ENCODE measurements at places on chromosomes 2 and 18.

DNA sequence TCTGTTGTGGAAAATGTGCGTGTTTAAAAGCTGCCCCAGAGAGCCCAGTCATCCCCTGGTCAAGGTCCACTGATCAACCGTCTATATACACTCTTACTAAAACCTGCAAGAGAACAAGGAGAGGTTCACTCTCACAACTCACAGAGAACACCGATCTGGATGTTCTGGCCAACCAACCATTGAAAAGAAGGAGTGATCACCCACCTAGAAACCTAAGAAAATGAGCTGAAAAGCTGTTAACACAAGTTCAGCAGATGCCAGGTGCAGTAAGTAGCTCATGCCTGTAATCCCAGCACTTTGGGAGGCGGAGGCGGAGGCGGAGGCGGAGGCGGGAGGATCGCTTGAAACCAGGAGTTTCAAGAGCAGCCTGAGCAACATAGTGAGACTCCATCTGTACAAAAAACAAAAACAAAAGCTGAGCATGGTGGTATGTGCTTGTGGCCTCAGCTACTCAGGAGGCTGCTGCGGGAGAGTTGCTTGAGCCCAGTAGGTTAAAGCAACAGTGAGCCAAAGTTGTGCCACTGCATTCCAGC is 14.5 kb downstream of the ATG16L1 start:
- H3K27ac ChIP-seq: peak overlapping the region; percentile 84
- no peak for DNase-seq
- no peak overlapping the region for H3K4me3 ChIP-seq
- H3K4me1 ChIP-seq: peaks cover 69% of the 10 kb centered on the region
- peaks cover 79% of the 10 kb centered on the region for H3K36me3 ChIP-seq

- H3K4me1 ChIP-seq: peaks cover 48% of the 10 kb centered on the region
- H3K27ac ChIP-seq: peak overlapping the region; percentile 80
- DNase-seq: no peak
- H3K27me3 ChIP-seq: no peaks in the 10 kb centered on the region
Measured at GRCh38 chr2:68811364-68811763, 59.8 kb downstream of the BMP10 start.

- H3K27me3 ChIP-seq: no peaks in the 10 kb centered on the region
- H3K4me1 ChIP-seq: no peaks in the 10 kb centered on the region
- no peaks in the 10 kb centered on the region for H3K36me3 ChIP-seq
Measured at GRCh38 chr18:66168685-66169235, 417.9 kb downstream of the CDH7 start.

GRCh38 chr2:102080451-102081242 is 61.9 kb upstream of the IL1R1 start:
- peak overlapping the region; percentile 15 for H3K27ac ChIP-seq
- H3K36me3 ChIP-seq: peaks cover 10% of the 10 kb centered on the region
- H3K27me3 ChIP-seq: no peaks in the 10 kb centered on the region
- no peak for DNase-seq

GRCh38 chr18:63590373-63590772 is 3.2 kb downstream of the SERPINB13 start:
- no peak overlapping the region for H3K4me3 ChIP-seq
- no peak for DNase-seq
- H3K36me3 ChIP-seq: no peaks in the 10 kb centered on the region
- no peaks in the 10 kb centered on the region for H3K4me1 ChIP-seq

DNA sequence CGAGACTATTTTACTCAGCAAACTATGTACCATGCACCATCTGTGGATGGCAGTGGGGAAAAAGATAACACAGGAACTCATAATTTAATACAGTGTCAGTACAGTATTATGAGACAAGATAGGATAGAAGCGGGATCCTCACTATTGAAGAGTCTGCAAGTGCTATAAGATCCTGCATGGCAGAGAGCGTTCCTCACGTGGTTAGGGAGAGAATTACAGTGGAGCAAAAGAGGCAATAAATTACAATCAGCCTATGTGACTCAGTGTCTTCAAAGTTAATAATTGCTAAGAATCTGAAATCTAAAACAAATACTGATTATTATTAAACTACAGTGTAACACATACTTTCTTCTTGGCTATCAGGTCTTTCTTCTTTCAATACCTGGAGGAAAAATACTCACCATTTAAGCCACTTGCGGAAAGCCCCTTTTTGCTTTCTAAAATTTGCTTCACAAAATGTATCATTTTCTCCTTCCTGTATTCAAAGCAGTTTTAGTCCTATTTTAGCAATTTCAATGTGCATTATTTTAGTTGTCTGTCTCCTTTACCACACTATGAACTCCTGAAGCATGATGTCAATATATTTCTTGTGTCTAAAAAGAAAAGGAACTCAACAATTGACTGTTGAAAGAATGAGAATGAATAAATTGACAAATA is 342.9 kb downstream of the SPAG16 start:
- H3K36me3 ChIP-seq: no peaks in the 10 kb centered on the region
- H3K4me3 ChIP-seq: no peak overlapping the region
- no peaks in the 10 kb centered on the region for H3K27me3 ChIP-seq
- no peak overlapping the region for H3K27ac ChIP-seq

DNA sequence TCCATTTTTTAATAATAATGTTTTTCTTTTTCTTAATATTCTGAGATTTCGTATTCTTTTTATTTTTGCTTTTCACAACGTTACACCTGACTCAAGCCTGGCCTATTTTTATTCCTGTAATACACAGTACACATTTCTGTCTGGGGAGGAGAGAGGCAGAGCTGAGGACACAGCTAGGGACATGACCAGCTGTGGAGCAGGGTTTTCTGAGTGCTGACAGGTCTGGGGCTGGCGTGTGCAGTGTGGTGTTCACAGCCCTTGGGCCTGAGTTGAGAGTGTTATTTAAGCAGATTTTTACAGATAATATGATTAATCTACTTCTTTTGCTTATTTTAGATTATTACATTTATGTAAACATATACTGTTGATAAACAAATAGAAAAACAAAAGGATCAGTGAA is 55.9 kb downstream of the ZAP70 start:
- no peak overlapping the region for H3K27ac ChIP-seq
- H3K27me3 ChIP-seq: no peaks in the 10 kb centered on the region
- H3K4me1 ChIP-seq: peaks cover 2% of the 10 kb centered on the region
- no peak for DNase-seq

GRCh38 chr2:160356485-160356884 is 137.1 kb downstream of the RBMS1 start:
- no peak for DNase-seq
- no peak overlapping the region for H3K27ac ChIP-seq
- H3K36me3 ChIP-seq: peaks cover 8% of the 10 kb centered on the region
- H3K4me1 ChIP-seq: peaks cover 56% of the 10 kb centered on the region
- H3K4me3 ChIP-seq: no peak overlapping the region

GRCh38 chr2:219228041-219228910 is 1.2 kb downstream of the ATG9A start:
- DNase-seq: no peak
- peaks cover 46% of the 10 kb centered on the region for H3K36me3 ChIP-seq
- H3K27me3 ChIP-seq: no peaks in the 10 kb centered on the region
- peak overlapping the region; percentile 100 for H3K4me3 ChIP-seq
- peaks cover 38% of the 10 kb centered on the region for H3K4me1 ChIP-seq
- peak overlapping the region; percentile 59 for H3K27ac ChIP-seq

DNA sequence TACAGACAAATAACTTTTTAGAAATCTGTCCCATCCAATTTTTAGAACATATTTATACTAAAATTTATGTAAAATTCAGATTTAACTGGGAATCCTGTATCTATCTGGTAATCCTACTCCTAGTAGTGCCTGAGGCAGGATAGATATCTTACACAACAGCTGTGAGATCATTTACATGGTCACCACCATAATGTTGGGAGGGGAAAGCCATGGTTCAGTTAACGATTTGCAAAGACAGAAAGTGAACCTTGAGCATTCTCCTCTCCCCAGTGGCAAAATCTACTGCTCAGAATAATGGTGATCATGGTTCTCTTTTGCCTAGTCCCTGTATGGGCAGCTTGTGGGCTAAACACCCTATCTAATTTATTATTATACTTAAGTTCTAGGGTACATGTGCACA is 7.7 kb upstream of the TMEM247 start:
- no peak overlapping the region for H3K4me3 ChIP-seq
- peaks cover 3% of the 10 kb centered on the region for H3K4me1 ChIP-seq
- no peak for DNase-seq
- no peaks in the 10 kb centered on the region for H3K27me3 ChIP-seq
- H3K36me3 ChIP-seq: no peaks in the 10 kb centered on the region

- H3K27me3 ChIP-seq: peaks cover 6% of the 10 kb centered on the region
- no peak overlapping the region for H3K4me3 ChIP-seq
- no peak overlapping the region for H3K27ac ChIP-seq
- no peaks in the 10 kb centered on the region for H3K36me3 ChIP-seq
- no peaks in the 10 kb centered on the region for H3K4me1 ChIP-seq
Measured at GRCh38 chr18:50586710-50587109, 26.8 kb downstream of the MAPK4 start.
